ENCODE measurements at places on chromosomes 11 and 22.

DNA sequence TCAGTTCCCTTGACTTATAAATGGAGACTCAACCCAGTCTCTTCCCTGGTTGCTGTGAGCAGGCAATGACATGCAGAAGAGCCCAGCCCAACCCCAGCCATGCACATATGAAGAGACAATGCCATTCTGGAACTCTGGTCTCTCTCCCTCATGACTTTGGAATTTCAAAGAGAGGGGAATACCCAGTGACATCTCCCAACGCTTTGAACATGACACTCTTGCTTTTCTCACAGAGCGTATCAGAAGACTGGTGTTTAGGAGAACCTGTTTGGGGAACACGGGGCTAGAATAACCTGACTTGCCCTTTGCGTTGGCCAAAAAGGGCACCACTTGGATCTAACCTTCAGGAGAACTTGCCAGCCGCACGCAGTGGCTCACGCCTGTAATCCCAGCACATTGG is 12.9 kb downstream of the RANGAP1 start:
- DNase-seq = no peak

- DNase-seq = no peak
Measured at GRCh38 chr11:44848963-44849350, 101.7 kb downstream of the TP53I11 start.

- DNase-seq = no peak
Measured at GRCh38 chr11:100815787-100816330, 128.8 kb downstream of the ARHGAP42 start.

DNA sequence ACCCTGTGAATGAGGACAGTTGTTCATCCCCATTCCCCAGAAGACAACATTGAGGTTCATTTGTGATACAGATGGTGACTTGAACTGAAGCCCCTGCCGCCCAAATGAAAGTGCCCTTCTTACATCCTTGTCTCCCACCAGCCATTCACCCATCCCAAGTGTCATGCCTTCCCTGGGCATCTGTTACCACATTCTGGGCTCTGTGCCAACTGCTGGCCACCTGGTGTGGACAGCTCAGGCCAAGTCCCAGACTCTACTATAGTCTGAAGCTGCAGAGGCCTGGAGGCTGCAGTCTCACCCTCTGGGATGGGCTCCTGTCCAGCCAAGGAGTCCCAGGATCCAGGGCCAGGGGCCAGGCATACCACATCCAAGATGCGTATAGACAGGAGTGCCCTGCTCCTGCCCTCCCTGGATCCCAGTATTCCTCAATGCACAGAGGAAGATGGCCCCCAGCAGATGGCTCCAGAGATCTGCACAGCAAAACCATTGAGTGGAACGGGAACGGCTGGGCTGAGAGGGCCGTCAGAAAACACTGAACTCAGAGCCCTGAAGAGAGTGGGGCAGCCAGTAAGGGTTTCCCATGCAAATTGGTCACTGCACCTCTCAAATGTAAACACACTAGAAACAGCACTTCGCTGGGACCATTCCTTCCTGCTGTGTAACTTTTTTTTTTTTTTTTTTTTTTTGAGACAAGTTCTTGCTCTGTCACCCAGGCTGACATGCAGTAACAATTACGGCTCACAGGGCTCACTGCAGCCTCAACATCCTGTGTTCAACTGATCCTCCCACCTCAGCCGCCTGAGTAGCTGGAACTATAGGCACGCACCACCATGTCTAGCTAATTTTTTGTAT is 22.8 kb downstream of the ARRB1 start:
- DNase-seq = no peak

DNA sequence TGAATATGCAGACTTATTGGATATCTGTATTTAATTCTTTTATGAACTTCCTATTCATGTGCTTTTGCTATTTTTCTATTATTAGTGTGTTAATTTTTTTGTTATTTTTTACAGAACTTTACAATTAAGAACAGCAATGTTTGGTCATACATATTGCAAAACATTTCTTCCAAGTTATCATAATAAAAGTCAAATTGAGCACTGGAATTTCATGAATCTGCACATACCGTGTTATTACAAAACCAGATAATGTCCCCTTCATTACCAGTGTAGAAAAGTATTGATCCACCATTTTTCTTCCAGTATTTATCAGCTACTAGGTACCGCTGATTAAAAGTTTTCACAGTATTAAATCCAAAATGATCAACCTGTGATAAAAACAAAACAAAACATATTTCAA is 40.5 kb downstream of the PRCP start:
- DNase-seq = no peak

DNA sequence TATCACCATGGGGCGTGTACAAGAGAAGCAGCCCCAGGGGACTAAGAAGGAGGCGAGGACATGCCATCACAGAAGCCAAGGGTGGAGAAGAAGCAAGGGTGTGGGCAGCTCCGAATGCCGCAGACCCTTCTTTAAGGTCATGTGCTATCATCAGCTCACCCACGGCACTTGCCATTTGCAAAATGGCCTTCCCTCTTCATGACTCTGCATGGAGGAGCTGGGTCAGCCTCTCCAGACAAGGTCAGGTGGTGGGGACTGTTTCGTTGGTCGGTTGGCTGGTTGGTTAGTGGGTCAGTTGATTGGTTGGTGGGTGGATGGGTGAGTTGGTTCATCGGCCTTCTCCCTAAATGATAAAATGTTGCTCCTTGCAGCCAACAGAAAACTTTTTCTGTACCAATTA is 622.5 kb downstream of the TBC1D22A start:
- DNase-seq = no peak

- DNase-seq = no peak
Measured at GRCh38 chr11:66014804-66015453, 3.1 kb downstream of the CST6 start.

DNA sequence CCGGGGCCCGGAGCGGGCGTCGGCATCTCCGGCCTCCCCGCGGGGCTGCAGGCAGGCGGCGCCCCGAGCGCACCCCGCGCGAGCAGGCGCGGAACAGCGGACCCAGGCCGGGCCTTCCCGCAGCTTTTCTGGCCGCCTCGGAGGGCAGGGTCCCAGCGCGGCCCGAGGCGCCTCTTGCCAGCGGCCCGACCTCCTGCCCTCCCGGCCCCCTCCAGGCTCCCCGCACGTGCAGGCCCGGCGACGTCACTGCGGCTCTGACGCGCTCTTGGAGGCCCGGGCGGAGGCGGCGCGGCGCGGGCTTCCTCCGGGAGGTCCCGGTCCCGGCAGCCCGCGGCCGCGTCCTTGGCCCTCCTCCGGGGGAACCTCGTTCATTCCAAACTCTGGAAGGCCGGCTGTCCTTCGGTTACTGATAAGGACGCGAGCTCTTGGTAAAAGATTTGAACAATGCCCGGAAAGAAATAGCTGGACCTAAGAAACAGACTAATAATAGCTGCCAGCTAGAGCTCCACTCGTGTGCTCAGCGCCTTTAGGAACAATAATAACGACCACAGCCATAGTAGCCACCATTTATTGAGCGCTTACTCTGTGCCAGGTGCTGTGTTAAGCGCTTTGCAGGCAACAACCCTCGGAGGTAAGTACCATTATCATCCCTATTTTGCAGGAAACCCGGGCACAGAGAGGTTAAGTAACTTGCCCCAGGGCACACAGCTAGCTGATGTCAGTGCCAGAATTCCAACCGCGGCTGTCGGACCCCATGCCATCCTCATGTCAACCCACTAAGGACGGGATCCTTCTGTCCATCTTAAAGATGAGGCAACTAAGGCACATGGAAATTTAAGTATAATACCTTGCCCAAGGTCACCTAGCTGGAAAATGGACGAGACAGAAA is 39.1 kb upstream of the CREB3L1 start:
- peak; percentile 85 for DNase-seq

DNA sequence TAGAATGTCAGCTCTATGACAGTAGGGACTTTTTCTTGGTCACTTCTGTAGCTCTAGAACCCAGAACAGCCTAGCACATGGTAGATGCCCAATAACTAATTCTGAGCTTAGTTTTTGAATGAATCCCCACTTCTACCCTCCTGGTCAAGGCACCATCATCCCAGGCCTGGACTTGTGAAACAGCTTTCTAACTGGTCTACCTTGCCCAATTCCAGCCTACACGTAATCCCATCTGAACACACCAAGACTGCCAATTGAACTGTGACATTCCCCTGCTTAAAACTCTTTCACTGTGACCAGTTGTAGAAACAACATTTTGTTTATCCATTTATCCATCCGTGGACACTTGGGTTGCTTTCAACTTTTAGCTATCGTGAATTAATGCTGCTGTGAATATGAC is 6.1 kb upstream of the FOLR3 start:
- peak; percentile 1 for DNase-seq

DNA sequence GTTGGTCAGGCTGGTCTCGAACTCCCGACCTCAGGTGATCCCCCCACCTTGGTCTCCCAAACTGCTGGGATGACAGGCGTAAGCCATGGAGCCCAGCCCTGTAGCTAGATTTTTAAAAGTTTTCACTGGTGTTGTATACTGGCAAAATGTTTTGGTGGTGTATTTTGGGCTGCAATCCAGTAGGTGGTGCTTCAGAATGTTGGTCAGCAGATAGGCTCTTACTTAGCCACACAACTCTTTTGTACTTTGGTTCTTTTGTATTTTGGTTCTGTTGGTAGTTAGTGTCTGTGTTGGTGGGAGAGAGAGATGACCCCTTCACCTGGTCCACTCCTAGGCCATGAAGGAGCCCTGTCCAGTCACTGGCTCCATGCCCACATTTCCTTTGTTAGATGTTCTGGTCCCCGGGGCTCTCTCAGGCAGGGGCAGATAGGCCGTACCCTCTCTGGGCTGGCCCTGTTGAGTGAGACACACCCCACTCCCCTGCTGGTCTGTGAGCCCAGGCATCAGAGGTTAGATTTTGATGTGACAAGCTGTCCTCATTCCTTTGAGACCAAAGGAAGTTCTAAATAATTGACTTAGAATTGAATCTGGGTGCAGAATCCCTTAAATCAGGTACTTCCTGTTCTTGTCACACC is 123.8 kb downstream of the DDX10 start:
- DNase-seq = no peak

GRCh38 chr22:32206774-32207758 is 2.2 kb upstream of the RFPL2 start:
- peak; percentile 62 for DNase-seq

DNA sequence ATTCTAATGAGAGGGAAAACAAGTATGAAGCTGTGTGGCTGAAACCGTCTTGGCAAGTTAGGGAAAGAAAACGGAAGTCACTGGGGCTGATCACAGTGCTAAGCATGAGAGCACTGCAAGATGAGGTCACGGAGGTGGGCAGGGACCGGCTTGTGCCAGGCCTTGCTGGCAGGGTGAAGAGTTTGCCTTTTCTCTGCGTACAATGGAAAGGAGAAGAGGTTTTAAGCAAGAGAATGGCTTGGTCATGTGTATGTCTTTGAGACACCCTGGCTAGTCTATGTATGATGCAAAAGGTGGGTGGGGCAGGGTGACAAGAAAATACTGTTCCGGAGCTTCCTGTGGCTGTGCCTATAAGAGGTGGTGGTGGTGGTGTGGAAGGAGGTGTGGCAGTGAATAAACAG is 567.9 kb downstream of the NTM start:
- no peak for DNase-seq

GRCh38 chr11:31069447-31070205 is 299.9 kb downstream of the DCDC1 start:
- no peak for DNase-seq

DNA sequence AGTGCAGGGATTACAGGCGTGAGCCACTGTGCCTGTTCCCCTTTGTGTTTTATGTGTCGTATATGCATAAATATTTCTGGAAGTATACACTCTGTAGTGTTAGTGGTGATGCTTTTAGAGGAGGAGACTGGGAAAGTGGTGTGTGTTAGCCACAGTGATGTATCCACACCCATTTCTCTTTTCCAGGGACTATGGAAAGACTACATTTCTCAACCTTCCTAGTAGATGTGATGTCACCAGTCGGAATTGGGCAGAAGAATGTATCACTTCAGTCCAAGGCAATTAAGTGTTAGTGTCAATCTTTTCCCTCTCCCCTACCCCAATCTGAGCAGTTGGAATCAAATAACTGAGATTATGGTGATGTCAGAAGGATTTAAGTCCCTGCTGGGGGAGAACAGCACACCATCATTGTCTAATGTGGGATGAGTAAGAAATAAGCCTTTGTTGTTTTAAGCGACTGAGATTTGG is 5.8 kb upstream of the ATG16L2 start:
- no peak for DNase-seq

DNA sequence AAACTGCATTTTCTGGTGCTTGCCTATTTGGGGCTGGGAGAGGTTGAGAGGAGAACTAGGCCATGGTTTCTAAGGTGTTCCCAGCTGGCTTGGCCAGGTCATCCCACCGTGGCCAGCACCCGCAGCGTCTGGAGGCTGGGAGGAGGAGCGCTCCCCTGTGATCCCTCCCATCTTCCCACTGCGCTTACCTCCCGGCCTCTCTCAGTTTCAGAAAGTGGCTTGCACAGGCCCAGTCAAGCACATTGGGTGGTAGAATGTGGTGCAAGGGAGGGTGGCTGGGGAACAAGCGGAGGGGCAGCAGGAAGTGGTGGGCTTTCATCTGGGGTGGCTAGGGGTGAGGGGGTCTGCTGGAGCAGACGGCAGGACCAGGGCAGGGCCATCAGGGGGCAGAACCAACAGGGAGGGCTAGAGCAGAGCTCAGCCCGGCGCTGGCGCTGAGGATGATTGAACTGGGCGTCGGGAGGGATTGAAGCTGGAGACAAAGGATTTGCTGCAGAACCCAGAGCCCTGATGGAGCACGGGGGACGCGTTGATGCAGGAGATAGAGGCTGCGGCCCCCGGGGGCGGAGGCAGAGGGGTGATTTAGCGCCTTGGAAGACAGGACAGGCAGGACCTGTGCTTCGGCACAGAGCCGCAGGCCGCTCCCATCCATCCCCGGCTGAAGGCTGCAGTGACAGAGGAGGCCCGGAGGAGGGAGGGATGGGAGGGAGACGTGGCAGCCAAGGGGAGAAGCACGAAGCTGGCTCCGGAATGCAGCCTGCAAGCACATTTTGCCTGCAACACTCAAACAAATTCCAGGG is 76.0 kb downstream of the TRIM29 start:
- peak; percentile 36 for DNase-seq

DNA sequence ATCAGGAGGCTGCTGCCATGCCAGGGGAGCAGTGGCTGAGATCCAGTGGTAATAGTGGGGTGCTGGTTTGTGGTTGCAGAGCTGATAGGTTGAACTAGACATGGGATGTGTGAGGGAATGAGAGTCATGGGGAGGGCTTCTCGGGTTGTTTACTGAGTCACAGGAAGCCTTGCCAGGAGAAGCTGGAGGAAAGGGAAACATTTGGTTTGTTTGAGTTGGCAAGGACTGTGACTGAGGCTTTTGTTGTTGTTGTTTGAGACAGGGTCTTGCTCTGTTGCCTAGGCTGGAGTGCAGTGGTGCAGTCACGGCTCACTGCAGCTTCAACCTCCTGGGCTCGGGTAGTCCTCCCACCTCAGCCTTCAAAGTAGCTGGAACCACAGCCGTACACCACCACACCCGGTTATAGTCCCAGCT is 49.3 kb downstream of the CABIN1 start:
- DNase-seq = no peak

- DNase-seq = peak; percentile 67
Measured at GRCh38 chr11:61532134-61533038, 23.8 kb downstream of the LRRC10B start.

GRCh38 chr11:97460091-97460490 is 1070.3 kb downstream of the JRKL start:
- DNase-seq = no peak

GRCh38 chr22:47297261-47298016 is 535.0 kb downstream of the TBC1D22A start:
- no peak for DNase-seq
